Nucleus accumbens (tissue), 56 donors: ENCODE measurements at places on chromosomes 4 and X.
A peak's percentile ranks its signal among the peaks of the same experiment; 100 is the strongest.

DNA sequence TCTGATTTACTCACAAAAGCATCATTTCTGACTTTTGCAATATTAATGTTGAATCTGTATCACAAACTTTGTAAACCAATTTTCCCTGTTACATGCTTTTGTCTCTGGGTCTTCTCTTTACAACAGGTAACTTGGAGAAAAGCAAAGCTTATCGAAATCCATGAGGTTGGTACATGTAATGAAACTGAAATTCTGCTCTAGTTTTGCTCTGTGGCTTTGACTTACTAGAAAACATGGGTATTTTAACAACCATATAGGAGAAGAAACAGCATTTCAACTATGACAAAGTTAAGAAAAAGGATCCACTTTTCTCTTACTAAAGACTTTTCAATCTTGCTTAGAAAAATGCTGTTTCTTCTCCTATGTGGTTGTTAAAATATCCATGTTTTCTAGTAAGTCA is 645.8 kb downstream of the STIM2 start:
- DNase-seq: no peak

GRCh38 chr4:4480205-4480604 is 61.6 kb downstream of the STX18 start:
- peak; percentile 15 for DNase-seq

DNA sequence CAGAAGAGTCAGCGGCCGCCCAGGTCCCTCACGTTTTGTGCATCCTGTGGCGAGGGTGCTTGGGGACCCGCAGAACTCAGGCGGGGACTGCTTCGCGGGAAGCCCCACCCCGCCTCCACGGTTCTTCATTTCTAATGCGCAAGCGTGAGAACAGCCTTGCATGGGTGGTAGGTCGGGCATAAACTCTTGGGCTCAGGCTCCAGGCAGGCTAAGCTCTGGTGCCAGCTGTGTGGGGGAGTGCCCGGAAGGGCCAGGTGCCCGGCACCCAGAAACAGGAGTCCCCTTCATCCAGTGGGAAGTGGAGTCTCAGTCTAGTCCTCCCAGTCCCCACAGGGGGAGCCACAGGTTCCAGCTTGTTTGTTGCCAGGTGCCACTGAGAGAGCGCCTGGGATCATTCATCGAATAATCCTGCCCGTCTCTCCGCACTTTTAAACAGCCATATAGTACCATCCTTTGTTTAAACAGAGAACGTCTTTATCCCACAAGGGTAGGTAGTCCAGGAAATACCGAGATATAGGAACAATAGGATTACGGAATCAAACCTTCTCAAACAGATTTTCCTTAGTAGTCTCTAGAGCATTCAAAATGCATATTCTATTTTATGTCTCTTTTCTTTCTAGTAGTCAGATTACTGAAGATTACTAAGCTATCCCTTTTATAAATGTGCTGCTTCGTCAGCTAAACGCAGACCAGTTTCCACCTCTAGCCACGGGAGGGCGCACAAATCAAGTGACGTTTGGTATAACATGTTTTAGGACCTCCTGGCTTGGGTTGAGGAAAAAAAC is 12.7 kb upstream of the RBBP7 start:
- peak; percentile 72 for DNase-seq

GRCh38 chrX:97367125-97367524 is 483.4 kb downstream of the RPA4 start:
- no peak for DNase-seq

- no peak for DNase-seq
Measured at GRCh38 chr4:145716200-145716599, 36.3 kb downstream of the C4orf51 start.

DNA sequence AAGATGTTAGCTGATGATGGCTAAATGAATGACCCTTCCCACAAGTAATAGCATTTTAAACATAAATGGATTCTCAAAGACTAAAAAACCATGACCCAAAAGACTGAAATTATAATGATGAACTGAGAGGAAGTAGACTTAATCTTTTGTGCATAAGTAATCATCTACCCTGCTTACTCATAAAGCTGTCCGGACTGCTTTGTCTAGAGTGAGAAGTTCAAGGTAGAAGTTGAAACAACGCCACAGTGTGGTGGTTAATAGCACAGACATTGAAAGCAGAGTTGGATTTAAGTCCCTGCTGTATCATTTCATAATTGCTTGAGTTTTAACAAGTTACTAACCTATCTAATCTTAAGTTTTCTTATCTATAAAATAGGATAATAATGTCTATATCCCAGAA is 346.6 kb downstream of the CENPC start:
- DNase-seq: no peak

DNA sequence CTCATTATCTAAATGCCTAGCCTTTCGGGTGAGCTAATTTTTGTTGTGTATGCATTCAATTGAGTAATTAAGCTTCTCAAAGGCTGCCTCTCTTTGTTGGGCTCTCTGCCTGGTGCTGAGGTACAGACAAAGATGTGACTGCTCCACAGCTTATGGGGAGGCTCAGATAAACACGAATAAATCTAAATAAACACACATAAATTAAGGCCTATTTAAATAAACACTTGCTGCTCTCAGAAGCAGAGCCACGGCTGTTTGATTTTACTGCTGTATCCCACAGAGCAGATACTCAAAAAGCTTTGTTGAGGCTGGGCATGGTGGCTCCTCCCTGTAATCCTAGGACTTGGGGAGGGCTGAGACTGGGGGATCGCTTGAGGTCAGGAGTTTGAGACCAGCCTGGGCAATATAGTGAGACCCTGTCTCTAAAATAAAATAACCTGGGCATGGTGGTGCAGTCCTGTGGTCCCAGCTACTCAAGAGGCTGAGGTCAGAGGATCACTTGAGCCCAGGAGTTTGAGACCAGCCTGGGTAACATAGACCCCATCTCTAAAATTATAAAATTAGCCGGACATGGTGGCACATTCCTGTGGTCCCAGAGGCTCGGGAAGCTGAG is 8.4 kb upstream of the CD99 start:
- no peak for DNase-seq

DNA sequence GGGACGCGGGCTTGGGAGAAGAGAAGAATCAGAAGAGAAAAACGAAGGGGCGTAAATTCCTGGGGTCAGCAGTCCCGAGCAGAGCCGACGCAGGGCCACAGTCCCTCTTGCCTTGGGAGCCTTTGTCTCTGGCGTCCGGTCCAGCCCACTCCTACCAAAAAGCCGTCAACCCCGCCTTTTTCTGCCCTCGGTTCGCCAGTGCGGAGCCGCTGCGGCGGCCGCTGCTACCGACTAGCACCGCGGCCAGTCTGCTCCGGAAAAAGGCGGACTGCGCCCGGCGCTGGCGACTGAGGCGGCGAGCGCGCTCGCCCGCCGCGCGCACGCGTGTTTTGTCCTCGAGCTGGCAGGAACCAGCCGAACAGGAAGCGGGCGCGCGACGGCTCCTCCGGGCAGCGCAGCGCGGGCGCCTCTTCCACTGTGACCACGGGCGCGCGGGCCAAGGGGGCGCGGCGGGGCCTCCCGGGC is 502 bp downstream of the HNRNPDL start:
- no peak for DNase-seq

DNA sequence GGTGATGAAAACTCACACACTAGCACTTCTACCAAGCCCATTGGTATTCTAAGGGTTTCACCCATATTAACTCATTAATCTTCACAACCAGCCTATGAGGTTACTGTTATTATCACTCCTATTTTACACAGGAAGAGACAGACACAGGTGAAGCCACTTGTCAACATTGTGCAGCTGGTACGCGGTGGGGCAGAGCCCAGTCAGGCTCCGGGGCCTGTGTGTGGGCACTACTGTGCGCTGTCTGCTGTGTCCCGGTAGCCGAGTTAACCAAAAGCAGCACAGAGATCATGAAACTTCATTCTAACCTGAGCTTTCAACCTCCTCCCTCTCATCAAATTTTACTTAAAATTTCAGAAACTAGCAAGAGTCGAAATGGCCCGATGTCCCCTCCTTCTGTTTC is 111.3 kb downstream of the PHKA2 start:
- no peak for DNase-seq
